Aorta (tissue), 5 donors: ENCODE measurements at places on chromosomes 11 and 22.
A peak's percentile ranks its signal among the peaks of the same experiment; 100 is the strongest.

GRCh38 chr22:31367426-31367825 lies 21.3 kb upstream of the PATZ1 start:
- no peak for DNase-seq

DNA sequence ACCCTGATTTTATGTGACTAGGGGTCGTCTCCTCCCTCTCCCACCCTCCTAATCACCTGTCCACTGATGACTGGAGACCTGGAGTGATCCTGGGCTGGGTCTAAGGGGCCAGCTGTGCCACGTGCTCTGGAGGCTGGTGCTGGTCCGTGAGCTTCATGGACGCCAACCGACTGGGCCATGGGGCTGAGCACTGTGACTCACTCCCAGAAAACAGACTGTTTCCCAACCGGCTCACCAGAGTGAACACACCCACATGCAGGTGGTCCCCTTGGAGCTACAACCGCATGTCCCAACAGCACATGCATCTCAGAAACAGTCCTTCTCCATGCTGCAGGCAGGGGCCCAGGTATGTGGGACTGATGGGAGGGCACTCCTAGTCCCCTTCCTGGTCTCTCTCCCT lies 14.0 kb upstream of the LMO1 start:
- DNase-seq = no peak

DNA sequence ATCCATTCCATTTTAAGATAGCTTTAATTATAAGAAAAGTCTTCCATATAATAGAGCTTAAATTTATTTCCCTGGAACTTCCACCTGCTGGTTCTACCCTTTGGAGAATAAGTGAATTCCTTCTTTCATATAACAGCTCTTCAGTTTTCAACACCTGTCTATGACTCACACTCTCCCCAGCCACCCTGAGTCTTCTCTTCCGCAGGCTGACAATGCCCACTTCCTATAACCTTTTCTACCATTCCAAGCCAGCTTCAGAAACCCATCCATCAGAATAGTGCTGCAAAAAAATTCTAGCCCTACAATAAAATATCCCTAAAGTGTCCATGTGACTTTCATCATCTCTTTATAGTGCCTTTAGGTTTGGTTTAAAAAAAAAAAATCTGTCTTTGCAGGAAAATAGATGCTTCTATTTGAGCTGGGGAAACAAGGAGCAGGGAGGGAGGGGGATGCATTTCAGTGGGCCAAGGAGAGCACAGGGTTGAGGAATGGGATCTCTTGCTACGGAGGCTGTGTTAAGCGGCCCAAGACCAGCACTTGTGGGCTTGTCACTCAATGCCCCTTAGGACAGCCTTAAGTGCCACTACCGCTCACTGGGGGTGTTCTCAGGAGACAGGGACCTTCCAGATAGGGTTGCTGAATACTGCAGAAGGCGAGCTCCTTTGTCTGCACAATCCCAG lies 178.6 kb downstream of the DSCAML1 start:
- DNase-seq = no peak

DNA sequence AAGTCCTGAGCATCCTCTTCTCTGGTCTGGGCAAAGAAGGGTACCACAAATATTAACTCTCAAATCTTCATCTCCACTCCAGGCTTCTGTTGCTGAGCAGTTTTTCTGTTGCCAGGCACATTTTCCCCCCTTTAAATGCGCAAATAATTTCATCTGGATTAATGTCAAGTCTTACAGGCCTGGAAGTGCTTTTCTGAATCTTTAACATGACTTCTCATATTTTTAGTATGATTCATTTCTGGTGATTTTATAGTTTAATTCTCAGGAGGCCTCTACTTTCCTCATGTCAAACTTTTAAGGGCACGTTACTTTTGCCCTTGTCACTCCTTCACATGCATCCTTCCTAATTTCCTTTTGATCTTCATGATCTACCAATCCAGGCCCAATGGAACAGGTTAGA lies 510.2 kb downstream of the METTL15 start:
- no peak for DNase-seq

- DNase-seq = no peak
Measured at GRCh38 chr11:12642806-12643428, 31.3 kb upstream of the TEAD1 start.

DNA sequence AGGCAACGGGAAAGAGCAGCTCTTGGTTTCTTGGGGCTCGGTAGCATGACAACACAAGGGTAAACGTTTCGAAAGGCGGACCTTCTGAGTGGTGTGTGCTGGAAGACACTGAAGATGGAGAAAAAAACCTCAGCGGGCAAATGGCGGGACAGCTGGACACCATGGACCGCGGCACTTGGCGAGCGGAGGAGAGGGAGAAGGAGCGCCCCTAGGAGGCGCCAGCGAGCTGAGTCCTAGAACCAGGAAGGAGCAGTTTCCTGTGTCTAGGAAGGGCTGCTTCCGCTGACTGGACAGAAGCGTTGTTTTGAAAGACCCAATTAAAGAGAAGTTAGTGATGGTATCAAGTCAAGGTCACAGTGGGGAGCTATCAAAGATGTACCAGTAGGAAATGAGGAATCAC lies 44.0 kb upstream of the OPCML start:
- no peak for DNase-seq

- DNase-seq = no peak
Measured at GRCh38 chr11:73852049-73852448, 24.6 kb downstream of the COA4 start.

DNA sequence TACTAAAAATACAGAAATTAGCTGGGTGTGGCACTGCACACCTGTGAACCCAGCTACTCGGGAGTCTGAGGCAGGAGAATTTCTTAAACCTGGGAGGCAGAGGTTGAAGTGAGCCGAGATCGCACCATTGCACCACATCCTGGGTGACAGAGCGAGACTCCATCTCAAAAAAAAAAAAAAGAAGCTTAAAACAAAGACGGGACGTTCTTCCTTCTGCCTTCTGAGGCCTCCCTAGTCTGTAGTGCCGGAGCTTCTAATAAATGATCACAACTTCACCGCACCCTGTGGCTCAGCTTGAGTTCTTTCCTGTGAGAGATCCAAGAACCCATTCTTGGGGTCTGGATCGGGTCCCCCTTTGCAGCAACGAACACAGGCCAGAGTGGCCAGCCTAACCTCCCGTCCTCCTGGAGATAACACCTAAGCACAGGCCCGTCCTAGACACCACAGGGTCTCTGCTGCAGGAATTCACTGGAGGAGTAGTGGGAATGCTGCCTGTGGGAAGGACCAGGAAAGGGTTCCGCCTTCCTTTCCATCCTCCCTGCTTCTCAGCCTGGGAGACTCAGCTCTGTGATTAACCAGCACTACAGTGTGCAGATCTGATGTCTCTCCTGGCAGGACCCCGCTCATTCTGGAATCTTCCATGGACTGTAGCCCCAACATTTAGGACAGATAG lies 2.2 kb upstream of the APOBEC3H start:
- no peak for DNase-seq

- no peak for DNase-seq
Measured at GRCh38 chr11:22431106-22431505, 92.9 kb downstream of the SLC17A6 start.

DNA sequence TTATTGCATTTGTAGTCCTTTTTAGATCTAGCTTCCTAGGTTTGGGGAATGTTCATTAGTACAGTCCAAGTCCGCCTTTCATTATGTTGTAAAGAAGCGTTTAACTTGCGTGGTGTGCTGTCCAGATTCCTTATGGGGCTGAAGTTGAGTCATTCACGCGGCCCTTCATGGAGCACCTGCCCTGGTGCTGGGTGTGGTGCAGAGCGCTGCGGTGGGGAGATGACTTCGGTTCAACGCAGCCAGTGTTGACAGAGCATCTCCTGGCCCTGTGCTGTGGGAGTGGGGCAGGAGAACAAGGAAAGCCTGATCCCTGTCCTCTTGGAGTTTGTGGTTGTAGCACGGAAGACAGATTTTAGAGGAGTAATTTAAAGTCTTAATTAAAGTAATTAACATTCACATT lies 152.0 kb downstream of the TBC1D22A start:
- peak; percentile 41 for DNase-seq

DNA sequence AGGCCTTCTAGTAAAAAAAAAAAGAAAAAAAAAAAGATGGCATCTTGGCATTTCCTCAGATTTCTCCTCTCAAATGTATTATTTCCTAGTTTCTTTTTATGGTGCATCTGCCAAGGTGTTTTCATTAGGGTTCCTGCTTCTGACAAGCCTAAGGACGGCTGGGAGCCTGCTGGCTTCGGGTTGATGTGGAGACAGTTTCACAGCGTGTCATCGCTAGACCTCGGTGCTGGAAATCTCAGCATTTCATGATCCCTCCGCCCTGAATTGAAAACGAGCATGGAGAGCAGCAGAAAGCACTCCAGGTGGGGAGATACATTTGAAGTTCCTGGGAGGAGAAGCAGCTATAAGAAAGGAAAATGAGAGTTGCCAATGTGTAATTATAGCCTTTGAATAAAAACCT lies 283.9 kb upstream of the CNTN5 start:
- no peak for DNase-seq

- peak; percentile 28 for DNase-seq
Measured at GRCh38 chr22:47442821-47443220, 680.4 kb downstream of the TBC1D22A start.

DNA sequence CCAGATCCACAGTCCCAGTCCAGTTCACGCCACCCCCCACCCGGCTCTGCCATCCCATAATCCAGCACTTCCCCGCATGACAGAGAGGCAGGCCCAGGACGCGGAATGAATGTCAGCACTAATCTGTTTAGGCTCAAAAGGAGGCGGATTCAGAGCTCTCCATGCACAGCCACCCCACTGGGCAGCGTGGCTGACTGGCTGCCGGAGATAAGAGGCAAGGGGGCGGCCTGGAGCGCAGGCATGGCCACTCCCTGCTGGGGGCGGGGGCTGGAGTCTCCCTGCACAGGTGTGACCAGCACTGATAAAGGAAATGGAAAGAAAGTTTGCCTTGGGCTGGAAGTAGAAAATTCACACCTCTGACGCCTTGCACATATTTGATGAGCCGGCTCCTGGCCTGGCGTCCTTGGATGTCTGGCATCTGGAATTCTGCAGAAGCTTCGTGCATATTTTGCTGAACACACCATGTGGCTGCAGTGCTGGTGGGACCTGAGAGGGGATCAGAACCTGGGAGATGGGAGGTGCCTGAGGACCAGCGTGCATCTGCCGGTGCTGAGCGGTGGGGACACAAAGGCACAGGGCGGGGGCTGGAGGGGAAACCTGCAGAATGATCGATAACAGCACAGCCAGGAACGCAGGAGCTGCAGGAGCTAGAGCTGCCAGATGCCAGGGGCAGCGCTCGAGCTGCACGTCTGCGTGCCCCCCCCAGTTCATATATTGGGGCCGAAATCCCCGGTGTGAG lies 344.4 kb downstream of the CTTN start:
- no peak for DNase-seq

GRCh38 chr22:44419429-44419828 lies 78.6 kb downstream of the RTL6 start:
- DNase-seq = no peak

DNA sequence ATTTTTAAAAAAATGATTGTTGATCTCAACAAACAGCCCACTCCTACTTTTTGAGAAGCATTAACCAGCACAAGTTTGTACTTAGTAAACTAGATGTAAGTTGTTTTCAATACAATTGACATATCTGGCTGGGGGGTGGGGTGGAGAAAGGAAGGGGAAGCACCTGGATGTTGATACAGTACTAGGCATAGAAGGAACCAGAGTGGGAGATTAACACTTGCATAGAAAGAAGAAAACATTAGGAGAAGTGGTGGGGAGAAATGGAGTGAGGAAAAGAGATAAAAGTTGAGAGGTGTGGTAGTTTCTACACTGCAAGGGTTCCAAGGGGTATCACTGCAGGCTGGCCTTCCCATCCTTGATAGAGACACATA lies 10.6 kb upstream of the GAB2 start:
- DNase-seq = no peak

DNA sequence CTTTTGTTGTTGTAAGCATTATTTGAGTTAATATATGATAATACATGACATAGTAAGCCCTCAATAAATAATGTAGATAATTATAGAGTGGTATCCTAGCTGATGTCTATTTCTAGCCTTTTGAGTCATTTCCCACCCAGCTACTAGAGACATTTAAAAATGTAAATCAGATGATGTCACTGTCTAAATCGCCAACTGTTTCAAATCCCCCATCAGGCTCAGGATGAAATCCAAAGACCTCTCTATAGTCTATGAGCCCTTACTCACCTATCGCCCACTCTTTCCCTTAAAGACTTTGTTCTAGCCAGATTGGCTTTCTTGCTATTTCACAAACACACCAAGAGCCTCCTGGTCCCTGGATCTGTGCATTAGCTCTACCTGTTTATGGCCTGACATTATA lies 135.4 kb upstream of the PLET1 start:
- DNase-seq = no peak

GRCh38 chr11:96139691-96140090 lies 203.3 kb downstream of the MAML2 start:
- DNase-seq = no peak

DNA sequence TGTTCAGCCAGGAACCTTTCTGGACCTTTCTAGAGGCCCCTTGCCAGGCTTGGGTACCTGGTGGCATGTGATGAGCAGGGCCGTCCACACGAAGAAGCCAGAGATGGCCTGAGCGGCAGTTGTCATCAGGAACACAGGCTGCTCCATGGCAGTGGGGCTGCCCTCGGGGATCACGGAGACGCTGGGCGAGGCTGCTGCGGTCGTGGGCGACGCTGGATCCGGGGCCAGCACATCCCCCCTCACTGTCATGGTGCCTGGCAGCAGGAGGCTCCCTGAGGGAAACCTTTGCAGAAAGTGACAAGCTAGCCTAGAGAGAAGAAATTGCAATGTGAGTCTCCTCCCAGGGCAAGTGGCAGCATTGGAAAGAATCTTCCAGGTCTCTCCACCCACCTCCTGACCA lies 25.1 kb downstream of the TMEM184B start:
- no peak for DNase-seq

DNA sequence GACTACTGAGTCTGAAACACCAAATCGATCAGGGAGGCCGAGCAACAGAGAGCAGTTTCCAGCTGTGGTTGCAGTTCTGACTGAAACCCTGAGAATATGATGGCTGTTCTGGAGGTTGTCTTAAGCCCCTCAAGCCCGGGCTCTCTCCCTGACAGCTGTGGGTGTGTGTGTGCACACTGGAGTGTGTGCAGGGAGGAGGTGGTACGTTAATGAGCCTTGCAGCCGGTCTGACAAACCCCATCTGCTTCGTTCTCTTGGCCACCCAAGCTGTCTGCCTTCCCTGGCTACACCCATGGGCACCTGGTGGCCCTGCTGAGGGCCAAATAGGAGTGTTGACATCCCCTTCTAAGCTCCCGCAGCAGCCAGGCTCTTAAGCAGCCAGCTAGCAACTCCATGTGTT lies 189.8 kb downstream of the KIRREL3 start:
- DNase-seq = no peak

GRCh38 chr11:85699957-85700741 lies 14.2 kb upstream of the CCDC89 start:
- DNase-seq = no peak
